Myocyte (in vitro differentiated cells): ENCODE measurements at places on chromosomes 2 and 18. TPM values are rescaled to one million over a fixed set of nuclear protein-coding genes. Genes with fewer than 3 reads are reported as not detected.

Gene NT5DC4
- total RNA-seq: not detected in 2 replicates

Gene ZNF513
- total RNA-seq: 11.1 and 15.3 TPM in 2 replicates

Gene VAMP5
- total RNA-seq: 127 and 153 TPM in 2 replicates

Gene CRYBA2
- total RNA-seq: not detected in 2 replicates

Gene ALPI
- not detected in 2 replicates for total RNA-seq

Gene ZNF892
- total RNA-seq: 4.5 and 5.9 TPM in 2 replicates

Gene SERPINB4
- total RNA-seq: not detected in 2 replicates

Gene HOXD3
- not detected in 2 replicates for total RNA-seq

Gene RAMP1
- total RNA-seq: 19.5 and 20.9 TPM in 2 replicates

Gene IL1RN
- not detected in 2 replicates for total RNA-seq

Gene NBAS
- total RNA-seq: 49.3 and 56.6 TPM in 2 replicates

Gene LYG1
- total RNA-seq: 1.3 TPM in 1 of 2 replicates, not detected in the other

Gene CHRNG
- 697 and 1,132 TPM in 2 replicates for total RNA-seq

Gene OTOS
- total RNA-seq: not detected in 2 replicates

Gene CUL3
- 86.4 and 92.3 TPM in 2 replicates for total RNA-seq

Gene LAMA3
- total RNA-seq: 1.2 and 2.8 TPM in 2 replicates

Gene GPR148
- total RNA-seq: not detected in 2 replicates

Gene MEIS1
- 2.2 and 3.2 TPM in 2 replicates for total RNA-seq

Gene SPEG
- total RNA-seq: 78.0 and 79.8 TPM in 2 replicates

Gene TP53I3
- 61.8 and 66.8 TPM in 2 replicates for total RNA-seq

Gene INO80B
- 20.0 and 30.8 TPM in 2 replicates for total RNA-seq

Gene LYG2
- not detected in 2 replicates for total RNA-seq

Gene RAX
- not detected in 2 replicates for total RNA-seq

Gene SIGLEC15
- total RNA-seq: not detected in 2 replicates

Gene CRYGD
- not detected in 2 replicates for total RNA-seq

Gene FOXI3
- not detected in 2 replicates for total RNA-seq

Gene SUMO1
- 97.2 and 113 TPM in 2 replicates for total RNA-seq

Gene TUBA4A
- total RNA-seq: 120 and 128 TPM in 2 replicates

Gene RIT2
- not detected in 2 replicates for total RNA-seq

Gene NTSR2
- not detected in 2 replicates for total RNA-seq

Gene POTEC
- not detected in 2 replicates for total RNA-seq

Gene DNAH6
- 0.03 TPM in 1 of 2 replicates, not detected in the other for total RNA-seq

Gene NEB
- total RNA-seq: 1,133 and 1,145 TPM in 2 replicates

Gene ZC3H8
- total RNA-seq: 7.9 and 13.3 TPM in 2 replicates

Gene PLA2R1
- 5.6 and 6.0 TPM in 2 replicates for total RNA-seq

Gene CCL20
- not detected in 2 replicates for total RNA-seq

Gene MYO3B
- total RNA-seq: not detected in 2 replicates

Gene ANKRD23
- 3.4 and 4.3 TPM in 2 replicates for total RNA-seq

Gene CHRNA1
- total RNA-seq: 1,841 and 1,867 TPM in 2 replicates

Gene WNT10A
- total RNA-seq: 18.8 and 63.4 TPM in 2 replicates

Gene GREB1L
- total RNA-seq: 8.0 and 8.8 TPM in 2 replicates

Gene LMAN2L
- total RNA-seq: 26.4 and 28.2 TPM in 2 replicates

Gene CD207
- total RNA-seq: 0.26 TPM in 1 of 2 replicates, not detected in the other

Gene CCDC148
- total RNA-seq: 0.26 and 0.29 TPM in 2 replicates

Gene CIB4
- total RNA-seq: not detected in 2 replicates

Gene FAM110C
- total RNA-seq: not detected in 2 replicates

Gene SERPINB7
- 4.5 and 6.4 TPM in 2 replicates for total RNA-seq

Gene SLC9A4
- total RNA-seq: 0.24 and 0.42 TPM in 2 replicates

Gene PECR
- 12.3 and 13.7 TPM in 2 replicates for total RNA-seq
